Upper lobe of right lung (tissue), 1 donor: ENCODE measurements at places on chromosomes 13 and 19. TPM values are rescaled to one million over a fixed set of nuclear protein-coding genes. Genes with fewer than 3 reads are reported as not detected.
A peak's percentile ranks its signal among the peaks of the same experiment; 100 is the strongest.

Gene ZNF132
- 5.1 TPM for total RNA-seq

Gene ZNF433
- total RNA-seq, result 5.1 TPM

Gene RNF17
- not detected for total RNA-seq

Gene METTL21C
- total RNA-seq, result not detected

Gene TRMT1
- total RNA-seq, result 33.7 TPM

Gene PROZ
- not detected for total RNA-seq

Gene MTUS2
- 0.41 TPM for total RNA-seq

Gene IGFL1
- not detected for total RNA-seq

DNA sequence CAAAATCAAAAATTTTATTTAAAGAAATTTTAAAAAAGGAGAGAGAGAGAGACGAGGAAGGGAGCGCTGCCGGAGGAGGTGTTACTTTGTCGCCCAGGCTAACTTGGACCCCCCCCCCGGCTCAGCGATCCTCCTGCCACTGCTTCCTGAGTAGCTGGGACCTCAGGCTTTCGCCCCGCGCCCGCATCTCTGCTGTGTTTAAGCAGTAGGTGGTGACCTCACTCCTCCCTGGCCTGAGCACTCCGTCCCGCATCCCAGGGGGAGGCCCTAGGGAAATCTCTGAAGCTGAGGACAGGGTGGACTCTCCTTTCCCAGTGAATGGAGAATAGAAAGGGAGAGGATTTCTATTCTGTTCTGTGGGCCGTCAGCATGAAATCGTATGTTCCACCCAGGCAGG is 485 bp upstream of the ZNF845 start:
- H3K27me3 ChIP-seq, result no peaks in the 10 kb centered on the region
- H3K27ac ChIP-seq, result peak overlapping the region; percentile 47
- peak overlapping the region; percentile 76 for H3K4me3 ChIP-seq

- H3K27me3 ChIP-seq, result no peaks in the 10 kb centered on the region
- no peak overlapping the region for H3K27ac ChIP-seq
- no peaks in the 10 kb centered on the region for H3K36me3 ChIP-seq
- DNase-seq, result no peak
- H3K4me3 ChIP-seq, result no peak overlapping the region
These were observed 13.2 kb downstream of the ING1 start for GRCh38 chr13:110726726-110727125.

- no peak for DNase-seq
- H3K36me3 ChIP-seq, result peaks cover 90% of the 10 kb centered on the region
- no peaks in the 10 kb centered on the region for H3K4me1 ChIP-seq
These were observed 8.3 kb downstream of the CCDC9 start for GRCh38 chr19:47264629-47265028.

DNA sequence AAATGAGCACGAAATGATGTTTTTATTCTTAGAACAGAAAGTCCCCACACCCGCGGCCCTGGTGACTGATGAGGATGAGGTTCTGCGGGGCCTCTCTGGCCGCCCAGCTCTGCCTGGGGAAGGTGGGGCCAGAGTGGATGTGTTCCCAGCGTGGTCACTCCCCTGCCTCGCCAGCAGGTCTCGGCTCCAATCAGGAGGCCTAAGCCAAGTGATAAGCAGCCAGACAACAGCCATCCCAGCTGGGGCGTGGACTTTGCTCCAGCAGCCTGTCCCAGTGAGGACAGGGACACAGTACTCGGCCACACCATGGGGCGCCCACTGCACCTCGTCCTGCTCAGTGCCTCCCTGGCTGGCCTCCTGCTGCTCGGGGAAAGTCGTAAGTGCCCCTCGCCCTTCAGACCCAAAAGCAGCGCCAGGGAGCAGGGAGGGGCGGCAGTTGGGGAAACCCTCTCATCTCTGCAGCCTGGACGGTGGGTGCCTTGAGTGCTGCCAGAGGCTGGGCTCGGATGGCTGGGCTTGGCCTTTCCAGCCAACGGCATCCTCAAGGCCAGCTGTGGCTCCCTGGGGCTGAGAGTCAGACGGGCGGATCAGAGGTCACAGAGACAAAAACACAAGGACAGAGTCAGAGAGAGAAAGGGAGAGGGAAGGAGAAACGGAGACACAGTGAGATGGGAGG is at the start of gene F10:
F10 (plus strand) TSS at position 250 of the 676 bp plus-strand sequence; CDS start at position 307, 57 bp downstream.
- H3K36me3 ChIP-seq, result no peaks in the 10 kb centered on the region
- peak; percentile 68 for DNase-seq
- peak within 1 kb of the TSS; percentile 38 for H3K4me3 ChIP-seq
- H3K4me1 ChIP-seq, result no peaks in the 10 kb centered on the region
- no peaks in the 10 kb centered on the region for H3K27me3 ChIP-seq

GRCh38 chr19:45182758-45183157 is 4.2 kb downstream of the BLOC1S3 start:
- peaks cover 12% of the 10 kb centered on the region for H3K36me3 ChIP-seq
- H3K4me1 ChIP-seq, result peaks cover 16% of the 10 kb centered on the region
- no peak overlapping the region for H3K27ac ChIP-seq
- no peak for DNase-seq
- no peak overlapping the region for H3K4me3 ChIP-seq

DNA sequence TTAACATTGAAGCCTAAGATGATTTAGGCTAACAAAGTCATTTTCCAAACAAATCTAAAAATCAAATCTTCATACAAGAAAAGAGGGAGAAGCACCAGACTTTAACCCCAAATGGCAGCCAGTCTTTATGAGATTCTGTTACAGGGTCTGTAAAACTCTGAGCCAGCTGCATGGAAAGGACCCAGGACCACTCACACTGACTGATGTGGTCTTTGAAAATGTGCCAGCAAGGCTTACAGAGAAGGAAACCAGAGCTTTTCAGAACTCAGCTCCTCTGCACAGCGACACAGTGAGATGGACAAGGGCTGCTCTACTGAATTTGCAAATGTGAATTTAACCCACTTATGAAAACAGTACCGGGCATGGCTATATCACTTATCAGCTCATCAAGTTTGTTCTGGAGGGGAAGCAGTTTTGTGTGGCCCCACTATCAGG is 98.8 kb upstream of the SERP2 start:
- no peaks in the 10 kb centered on the region for H3K36me3 ChIP-seq
- no peak for DNase-seq
- H3K27ac ChIP-seq, result peak overlapping the region; percentile 67
- H3K27me3 ChIP-seq, result no peaks in the 10 kb centered on the region
- H3K4me3 ChIP-seq, result peak overlapping the region; percentile 25

GRCh38 chr19:29789007-29789406 is 22.8 kb upstream of the CCNE1 start:
- DNase-seq, result no peak
- no peak overlapping the region for H3K27ac ChIP-seq
- H3K27me3 ChIP-seq, result no peaks in the 10 kb centered on the region
- no peaks in the 10 kb centered on the region for H3K36me3 ChIP-seq
- no peaks in the 10 kb centered on the region for H3K4me1 ChIP-seq

DNA sequence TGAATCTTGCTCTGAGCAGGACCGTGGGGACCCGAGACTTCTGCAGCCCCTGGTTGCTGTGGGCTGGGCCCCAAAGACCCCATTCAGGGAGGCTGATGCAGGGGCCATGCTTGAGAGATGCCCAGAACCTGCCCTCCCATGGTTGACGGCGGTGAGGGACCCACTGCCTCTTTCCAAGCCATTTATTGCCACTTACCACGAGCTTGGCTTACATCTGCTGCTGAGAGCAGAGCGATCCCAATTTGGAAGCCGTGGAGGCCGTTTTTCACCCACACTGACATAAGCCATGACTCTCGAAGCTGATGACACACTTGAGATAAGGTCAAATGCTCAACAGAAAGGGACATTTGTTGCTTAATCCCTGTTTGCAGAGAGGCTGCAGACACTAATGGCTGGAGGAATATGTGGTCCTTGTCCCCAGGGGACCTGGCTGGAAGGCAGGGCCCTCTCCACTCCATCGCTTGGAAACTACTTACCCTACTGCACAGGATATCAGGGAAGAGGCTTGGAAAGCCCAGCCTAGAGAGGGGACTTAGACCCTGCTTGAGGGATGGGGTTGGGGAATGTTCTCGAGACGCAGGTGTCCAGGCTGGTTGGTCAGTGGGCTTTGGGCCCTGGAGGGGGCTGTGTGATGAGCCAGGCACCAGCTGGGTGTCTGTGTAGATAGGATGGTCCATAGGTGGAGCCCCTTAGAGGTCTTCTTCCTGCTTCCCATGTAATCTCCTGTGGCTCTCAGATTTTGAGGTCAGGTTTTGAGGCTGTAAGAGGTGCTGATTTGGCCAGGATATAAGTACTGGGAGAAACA is 15.3 kb downstream of the ZNF536 start:
- H3K4me3 ChIP-seq, result no peak overlapping the region
- no peak for DNase-seq

GRCh38 chr19:12784871-12785430 is 6.3 kb upstream of the JUNB start:
- peak overlapping the region; percentile 56 for H3K4me3 ChIP-seq
- peaks cover 74% of the 10 kb centered on the region for H3K4me1 ChIP-seq
- no peaks in the 10 kb centered on the region for H3K36me3 ChIP-seq
- peak overlapping the region; percentile 100 for H3K27ac ChIP-seq
- H3K27me3 ChIP-seq, result no peaks in the 10 kb centered on the region
- DNase-seq, result no peak

- no peak overlapping the region for H3K27ac ChIP-seq
- no peaks in the 10 kb centered on the region for H3K27me3 ChIP-seq
- no peak for DNase-seq
- H3K36me3 ChIP-seq, result no peaks in the 10 kb centered on the region
- no peaks in the 10 kb centered on the region for H3K4me1 ChIP-seq
These were observed 6.7 kb downstream of the SOHLH2 start for GRCh38 chr13:36207672-36208071.

GRCh38 chr13:30806784-30807183 is 71.4 kb downstream of the ALOX5AP start:
- H3K27me3 ChIP-seq, result no peaks in the 10 kb centered on the region
- H3K36me3 ChIP-seq, result no peaks in the 10 kb centered on the region
- no peak overlapping the region for H3K4me3 ChIP-seq
- peaks cover 11% of the 10 kb centered on the region for H3K4me1 ChIP-seq

DNA sequence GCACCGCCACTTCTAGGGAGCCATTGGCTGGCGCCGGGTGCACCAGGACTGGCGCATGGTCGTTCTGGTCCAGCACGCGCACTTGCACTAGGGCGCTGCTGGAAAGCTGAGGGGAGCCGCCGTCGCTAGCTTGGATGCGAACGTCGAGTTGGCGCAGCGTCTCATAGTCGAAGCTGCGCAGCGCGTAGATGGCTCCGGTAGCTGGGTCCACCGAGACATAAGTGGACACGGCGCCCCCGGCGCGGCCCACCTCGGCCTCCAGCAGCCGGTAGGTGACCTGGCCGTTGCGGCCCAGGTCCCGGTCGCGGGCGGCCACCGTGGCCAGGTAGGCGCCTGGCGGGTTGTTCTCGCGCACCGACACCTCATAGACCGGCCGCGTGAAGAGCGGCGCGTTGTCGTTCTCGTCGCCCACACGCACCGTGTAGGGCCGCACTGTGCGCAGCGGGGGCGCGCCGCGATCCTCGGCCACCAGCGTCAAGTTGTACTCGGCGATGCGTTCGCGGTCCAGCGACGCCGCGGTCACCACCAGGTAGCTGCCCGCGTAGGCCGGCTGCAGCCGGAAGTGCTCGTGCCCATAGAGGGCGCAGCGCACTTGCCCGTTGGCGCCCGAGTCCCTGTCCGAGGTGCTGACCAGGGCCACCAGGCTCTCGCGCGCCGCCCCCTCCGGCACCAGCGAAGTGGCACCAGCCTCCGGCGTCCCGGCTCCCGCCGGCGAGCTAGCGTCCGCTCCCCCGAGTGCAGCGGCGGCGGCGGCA is 1.7 kb downstream of the PCDH8 start:
- peak; percentile 73 for DNase-seq
- H3K4me1 ChIP-seq, result peaks cover 4% of the 10 kb centered on the region
- no peak overlapping the region for H3K27ac ChIP-seq
- peaks cover 80% of the 10 kb centered on the region for H3K27me3 ChIP-seq
- no peak overlapping the region for H3K4me3 ChIP-seq
- no peaks in the 10 kb centered on the region for H3K36me3 ChIP-seq

- no peak overlapping the region for H3K4me3 ChIP-seq
- no peak overlapping the region for H3K27ac ChIP-seq
- no peaks in the 10 kb centered on the region for H3K4me1 ChIP-seq
- no peaks in the 10 kb centered on the region for H3K27me3 ChIP-seq
These were observed 1536.1 kb downstream of the UQCRFS1 start for GRCh38 chr19:27676877-27677276.

GRCh38 chr19:22026687-22027086 is 15.9 kb upstream of the ZNF208 start:
- H3K27me3 ChIP-seq, result no peaks in the 10 kb centered on the region
- H3K36me3 ChIP-seq, result no peaks in the 10 kb centered on the region
- H3K4me1 ChIP-seq, result no peaks in the 10 kb centered on the region
- H3K4me3 ChIP-seq, result no peak overlapping the region

- H3K27me3 ChIP-seq, result peaks cover 76% of the 10 kb centered on the region
- no peaks in the 10 kb centered on the region for H3K36me3 ChIP-seq
- no peak overlapping the region for H3K4me3 ChIP-seq
- H3K4me1 ChIP-seq, result no peaks in the 10 kb centered on the region
- H3K27ac ChIP-seq, result no peak overlapping the region
These were observed 901 bp downstream of the DPF1 start for GRCh38 chr19:38223119-38223523.

DNA sequence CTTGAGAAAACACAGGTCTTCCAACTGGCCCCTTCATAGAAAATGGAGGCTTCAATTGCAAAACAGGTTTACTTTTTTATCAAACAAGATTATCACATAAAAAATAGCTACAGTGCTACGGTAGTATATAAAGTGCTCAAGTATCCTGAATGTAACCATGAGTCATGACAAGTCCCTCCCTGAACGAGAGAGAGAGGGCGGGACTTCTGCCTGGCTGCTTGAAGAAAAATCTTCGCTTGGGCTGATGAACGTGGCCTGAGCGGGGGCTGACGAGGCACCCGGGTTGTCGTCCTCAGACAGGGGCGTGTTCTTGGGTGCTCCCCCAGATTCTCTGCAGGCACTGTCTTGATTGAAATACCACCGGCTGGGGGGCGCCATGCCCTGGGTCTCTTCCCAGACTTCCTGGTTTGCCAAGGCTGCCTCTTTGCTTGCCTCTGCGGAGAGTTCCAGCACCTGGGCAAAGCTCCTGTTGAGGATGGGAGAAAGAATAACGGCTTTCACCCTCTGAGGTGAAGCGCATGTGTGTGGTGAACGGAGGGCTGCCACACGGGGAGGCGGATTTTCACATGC is 23.2 kb upstream of the CPAMD8 start:
- peaks cover 19% of the 10 kb centered on the region for H3K36me3 ChIP-seq
- H3K27ac ChIP-seq, result no peak overlapping the region
- no peaks in the 10 kb centered on the region for H3K27me3 ChIP-seq

DNA sequence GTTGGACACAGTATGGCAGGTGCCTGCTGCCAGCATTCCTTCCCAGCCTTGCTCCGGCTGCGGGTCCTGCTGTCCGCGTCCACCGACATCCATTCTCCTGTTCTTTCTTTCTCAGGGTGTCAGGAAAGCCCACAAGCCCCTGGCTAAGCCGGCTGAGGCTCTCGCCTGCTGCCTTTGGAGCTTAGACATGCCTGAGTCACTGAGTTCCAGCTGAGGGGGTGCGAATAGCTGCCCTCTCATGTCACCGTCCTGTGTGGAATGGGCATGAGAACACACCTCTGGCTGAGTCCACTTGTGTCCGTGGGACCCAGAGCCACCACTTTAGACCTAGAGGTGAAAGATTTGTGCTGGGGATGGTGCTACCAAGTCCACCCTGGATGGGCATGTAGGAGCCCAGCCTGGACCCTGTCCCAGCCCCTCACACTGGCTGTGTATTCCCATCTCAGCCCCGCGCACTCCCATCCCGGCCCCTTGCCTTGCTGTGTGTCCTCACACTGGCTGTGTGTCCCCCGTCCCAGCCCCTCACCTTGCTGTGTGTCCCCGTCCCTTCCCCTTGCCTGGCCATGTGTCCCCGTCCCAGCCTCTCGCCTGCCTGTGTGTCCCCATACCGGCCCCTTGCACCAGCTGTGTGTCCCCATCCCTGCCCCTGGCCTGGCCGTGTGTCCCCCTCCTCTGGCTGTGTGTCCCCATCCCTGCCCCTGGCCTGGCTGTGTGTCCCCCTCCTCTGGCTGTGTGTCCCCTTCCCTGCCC is 24.6 kb upstream of the IRS2 start:
- no peak overlapping the region for H3K27ac ChIP-seq
- H3K4me3 ChIP-seq, result no peak overlapping the region
- H3K36me3 ChIP-seq, result no peaks in the 10 kb centered on the region
- H3K4me1 ChIP-seq, result no peaks in the 10 kb centered on the region
